ENCODE measurements at places on chromosomes 6 and 20.

DNA sequence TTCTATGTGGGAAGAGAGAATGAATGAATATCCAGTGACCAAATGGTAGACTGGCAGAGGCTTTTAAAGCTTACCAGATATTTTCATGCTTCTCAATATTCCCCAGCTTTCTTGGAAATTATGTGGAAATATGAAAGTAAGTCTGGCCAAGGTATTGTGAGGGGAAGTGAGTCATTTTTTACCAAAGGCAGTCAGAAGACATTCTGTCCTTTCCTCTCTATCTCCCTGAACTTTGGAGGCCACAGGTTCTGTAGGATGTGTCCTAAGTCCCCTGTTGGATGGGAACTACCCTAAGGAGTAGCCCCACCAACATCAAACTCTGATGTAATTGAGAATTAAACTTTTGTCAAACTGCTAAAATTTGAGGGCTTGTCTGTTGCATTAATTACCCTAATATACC, 593.8 kb upstream of the NRSN1 start:
- no peak for DNase-seq

DNA sequence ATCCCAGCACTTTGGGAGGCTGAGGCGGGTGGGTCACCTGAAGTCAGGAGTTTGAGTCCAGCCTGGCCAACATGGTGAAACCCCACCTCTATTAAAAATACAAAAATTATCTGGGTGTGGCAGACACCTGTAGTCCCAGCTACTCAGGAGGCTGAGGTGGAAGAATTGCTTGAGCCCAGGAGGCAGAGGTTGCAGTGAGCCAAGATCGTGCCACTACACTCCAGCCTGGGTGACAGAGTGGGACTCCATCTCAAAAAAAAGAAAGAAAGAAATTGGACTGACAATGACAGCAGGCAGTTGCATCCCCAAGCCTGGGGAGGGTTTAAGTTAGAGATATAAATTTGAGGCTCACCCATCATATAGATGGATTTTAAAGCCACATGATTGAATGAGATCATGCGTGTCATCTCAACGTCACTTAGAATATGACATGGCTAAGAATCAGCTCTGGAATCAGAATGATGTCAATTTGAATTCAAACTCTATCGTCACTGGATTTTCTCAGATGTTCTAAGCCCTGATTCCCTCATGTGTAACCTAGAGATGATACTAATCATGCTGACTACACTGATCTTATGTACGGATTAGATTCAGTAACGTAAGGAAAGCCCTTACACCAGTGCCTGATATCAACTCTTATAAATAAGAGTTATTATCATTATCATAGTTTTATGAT, 534.0 kb upstream of the JARID2 start:
- no peak for DNase-seq

DNA sequence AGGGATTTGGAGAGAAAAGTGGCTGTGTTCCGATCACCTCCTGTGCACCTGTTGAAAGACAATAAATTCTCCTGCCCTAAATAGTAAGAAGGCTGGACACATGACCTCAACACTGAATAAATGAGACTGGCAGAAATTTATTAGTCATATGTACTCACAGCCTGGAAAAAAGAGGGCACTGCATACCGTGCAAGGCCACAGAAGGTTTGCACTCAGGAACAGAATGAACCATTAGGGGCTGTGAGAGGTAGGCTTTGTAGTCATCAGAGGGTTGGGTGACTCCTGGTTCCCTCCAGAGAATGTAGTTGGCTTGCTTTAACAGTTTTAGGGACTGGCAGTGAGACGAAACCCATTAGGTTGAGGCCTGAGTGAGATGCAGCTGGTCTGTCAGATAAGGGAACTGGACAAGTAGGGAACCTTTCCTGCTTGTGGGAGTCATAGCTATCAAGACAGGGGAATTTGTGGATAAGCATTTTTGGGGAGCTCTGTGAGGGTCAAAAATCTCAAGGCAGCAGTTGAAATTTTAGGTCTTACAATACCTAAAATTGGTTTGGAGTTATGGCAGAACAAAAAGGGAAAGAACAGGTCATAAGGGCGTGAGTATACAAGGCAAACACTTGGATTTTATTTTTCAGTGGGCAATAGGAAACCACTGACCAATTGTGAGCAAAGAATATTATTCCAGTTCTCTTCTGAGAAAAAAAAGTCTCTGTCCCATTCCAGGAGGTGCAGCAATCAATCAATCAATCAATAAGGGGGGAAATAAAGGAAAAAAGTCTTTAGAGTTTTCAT, 67.9 kb upstream of the BTN3A2 start:
- no peak for DNase-seq

- no peak for DNase-seq
Measured at GRCh38 chr6:112522587-112522986, 175.5 kb downstream of the RFPL4B start.

GRCh38 chr6:87846434-87846833, 144.4 kb upstream of the AKIRIN2 start:
- no peak for DNase-seq

- DNase-seq: no peak
Measured at GRCh38 chr20:21534453-21534852, 20.6 kb upstream of the NKX2-2 start.

- no peak for DNase-seq
Measured at GRCh38 chr20:14093652-14094051, 98.3 kb downstream of the MACROD2 start.

DNA sequence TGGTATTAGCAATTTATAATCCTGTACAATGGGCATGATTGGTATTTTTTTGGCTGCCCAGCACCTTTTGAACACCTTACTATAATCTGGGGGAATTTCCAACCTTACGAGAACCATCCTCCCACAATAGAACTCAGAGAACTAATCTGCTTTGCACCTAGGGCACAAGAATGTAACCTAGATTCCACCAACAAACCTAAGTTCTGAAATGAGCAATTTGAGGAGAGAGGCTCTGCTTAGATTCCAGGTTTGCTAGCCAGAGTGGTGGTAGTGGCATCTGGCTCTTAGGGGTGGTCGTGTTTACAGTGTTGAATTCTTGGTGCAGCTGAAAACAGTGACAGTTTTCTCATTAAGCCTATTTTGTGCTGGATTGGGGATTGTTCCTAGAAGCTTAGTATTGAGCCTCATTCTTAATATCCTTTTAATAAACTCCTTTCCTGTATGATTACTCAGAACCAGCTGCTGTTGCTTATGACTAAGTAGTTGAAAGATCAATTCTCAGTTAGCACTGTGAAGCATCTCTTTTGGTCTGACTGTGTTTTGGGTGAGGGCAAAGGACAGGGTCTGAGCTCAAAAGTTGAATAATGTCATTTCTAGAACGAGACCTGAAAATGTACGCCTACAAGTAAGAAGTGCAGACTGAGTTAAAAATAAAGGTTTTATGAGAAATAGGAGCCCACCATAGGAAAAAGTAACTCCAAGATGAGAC, 385.6 kb downstream of the CDKAL1 start:
- DNase-seq: no peak

DNA sequence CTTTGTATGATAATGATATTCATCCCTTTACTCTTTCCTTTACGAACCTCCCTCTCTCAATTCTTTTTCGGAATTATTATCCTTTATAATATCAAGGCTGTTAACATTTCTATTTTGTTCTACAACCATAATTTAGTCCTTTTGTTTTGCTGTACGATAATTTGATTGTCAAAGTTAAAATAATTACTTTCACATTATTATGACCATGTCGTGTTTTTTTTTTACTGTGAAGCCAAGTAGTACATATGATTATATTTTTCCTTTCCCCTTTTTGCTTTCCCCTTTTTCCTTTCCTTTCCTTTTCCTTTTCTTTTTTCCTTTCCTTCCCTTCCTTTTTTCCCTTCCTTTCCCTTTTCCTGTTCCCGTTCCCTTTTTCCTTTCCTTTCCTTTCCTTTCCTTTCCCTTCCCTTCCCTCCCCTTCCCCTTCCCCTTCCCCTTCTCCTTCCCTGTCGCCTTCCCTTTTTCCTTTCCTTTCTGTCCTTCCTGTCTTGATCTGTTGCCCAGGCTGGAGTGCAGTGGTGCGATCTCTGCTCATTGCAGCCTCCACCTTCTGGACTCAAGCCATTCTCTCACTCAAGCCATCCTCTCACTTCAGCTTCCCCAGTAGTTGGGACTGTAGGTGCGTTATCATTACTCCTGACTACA, 19.5 kb downstream of the CD2AP start:
- no peak for DNase-seq

- no peak for DNase-seq
Measured at GRCh38 chr6:49713346-49713745, at the start of gene CRISP2. Gene CRISP2 (minus strand): TSS chr6:49713543. CDS start chr6:49709196, 4,347 bp downstream.

Data from T-helper 1 cell (primary cell).